ENCODE measurements at places on chromosomes 12 and 14. TPM values are rescaled to one million over a fixed set of nuclear protein-coding genes. Genes with fewer than 3 reads are reported as not detected.

GRCh38 chr12:21296348-21296747 lies 38.4 kb downstream of the SLCO1A2 start:
- H3K36me3 ChIP-seq: no peaks in the 10 kb centered on the region
- H3K27me3 ChIP-seq: no peaks in the 10 kb centered on the region
- H3K27ac ChIP-seq: no peak overlapping the region
- no peak overlapping the region for H3K4me3 ChIP-seq
- no peak for DNase-seq
- H3K4me1 ChIP-seq: no peaks in the 10 kb centered on the region

DNA sequence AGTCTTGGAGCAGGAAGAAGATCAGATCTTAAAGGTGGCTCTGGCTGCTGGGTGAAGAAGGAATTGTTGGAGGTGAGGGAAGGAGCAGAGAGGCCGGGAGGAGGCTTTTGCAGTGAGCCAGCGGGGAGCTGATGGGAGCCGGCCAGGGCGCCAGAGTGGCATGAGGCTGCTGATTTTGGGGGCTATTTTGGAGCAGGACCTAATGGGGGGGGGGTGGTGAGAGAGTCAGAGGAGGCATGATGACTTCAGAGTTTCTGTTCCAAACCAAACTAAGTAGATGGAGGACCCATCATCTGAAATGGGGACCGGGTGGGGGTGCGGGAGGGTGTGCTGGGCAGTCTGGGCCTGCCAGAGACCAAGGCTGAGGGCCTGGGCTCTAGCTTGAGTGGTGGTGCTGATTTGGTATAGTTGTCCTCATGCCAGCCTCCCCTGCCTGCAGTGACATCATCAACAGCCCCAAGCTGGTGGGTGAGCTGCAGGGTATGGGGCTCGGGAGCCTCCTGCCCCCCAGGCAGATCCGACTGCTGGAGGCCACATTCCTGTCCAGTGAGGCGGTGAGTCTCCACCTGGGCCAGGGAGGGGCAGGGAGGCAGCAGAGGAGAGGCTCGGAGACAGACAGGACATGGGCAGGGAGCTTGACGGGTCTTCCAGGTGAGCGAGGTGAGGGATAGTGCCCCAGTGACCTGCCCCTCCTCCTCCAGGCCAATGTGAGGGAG lies 6.2 kb downstream of the TNFAIP2 start:
- peaks cover 54% of the 10 kb centered on the region for H3K4me1 ChIP-seq
- DNase-seq: peak; percentile 81
- H3K27ac ChIP-seq: peak overlapping the region; percentile 73
- H3K27me3 ChIP-seq: no peaks in the 10 kb centered on the region

GRCh38 chr14:21258889-21259787 lies 10.1 kb downstream of the HNRNPC start:
- H3K27ac ChIP-seq: no peak overlapping the region
- no peaks in the 10 kb centered on the region for H3K27me3 ChIP-seq
- no peak for DNase-seq
- H3K4me3 ChIP-seq: no peak overlapping the region
- peaks cover 15% of the 10 kb centered on the region for H3K4me1 ChIP-seq

DNA sequence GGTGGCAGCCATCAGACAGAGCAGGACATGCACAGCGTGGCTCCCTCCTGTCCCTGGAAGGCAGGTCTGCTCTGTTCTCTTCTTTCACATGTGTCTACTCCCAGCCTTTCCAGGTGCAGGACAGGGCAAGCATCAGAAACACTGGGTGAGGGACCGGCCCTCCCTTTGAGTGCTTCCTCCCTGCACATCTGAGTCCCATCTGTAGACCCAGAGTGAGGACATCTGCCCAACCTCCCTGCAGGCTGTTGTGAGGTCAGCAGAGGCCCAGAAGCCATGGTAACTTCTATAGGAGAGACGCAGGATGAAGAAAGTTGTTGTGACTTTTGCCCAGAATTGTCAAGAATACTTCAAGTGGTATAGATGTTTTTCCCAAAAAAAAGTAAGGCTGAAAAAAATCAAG lies 282.7 kb downstream of the CACNA1C start:
- no peaks in the 10 kb centered on the region for H3K36me3 ChIP-seq
- H3K27ac ChIP-seq: peak overlapping the region; percentile 89
- no peak overlapping the region for H3K4me3 ChIP-seq
- H3K27me3 ChIP-seq: peaks cover 3% of the 10 kb centered on the region
- DNase-seq: no peak

GRCh38 chr12:99984271-99985128 lies at the start of gene ANKS1B:
Gene ANKS1B, minus strand, starts transcription at chr12:99984936. Its CDS starts 699 bp downstream, at chr12:99984237.
- peaks cover 59% of the 10 kb centered on the region for H3K27me3 ChIP-seq
- H3K4me3 ChIP-seq: peak within 1 kb of the TSS; percentile 73
- DNase-seq: peak; percentile 49
- no peak within 1 kb of the TSS for H3K27ac ChIP-seq

GRCh38 chr14:62053188-62053587 lies 291.0 kb downstream of the SNAPC1 start:
- H3K27ac ChIP-seq: no peak overlapping the region
- H3K4me3 ChIP-seq: no peak overlapping the region
- no peaks in the 10 kb centered on the region for H3K36me3 ChIP-seq
- no peaks in the 10 kb centered on the region for H3K27me3 ChIP-seq
- no peaks in the 10 kb centered on the region for H3K4me1 ChIP-seq

DNA sequence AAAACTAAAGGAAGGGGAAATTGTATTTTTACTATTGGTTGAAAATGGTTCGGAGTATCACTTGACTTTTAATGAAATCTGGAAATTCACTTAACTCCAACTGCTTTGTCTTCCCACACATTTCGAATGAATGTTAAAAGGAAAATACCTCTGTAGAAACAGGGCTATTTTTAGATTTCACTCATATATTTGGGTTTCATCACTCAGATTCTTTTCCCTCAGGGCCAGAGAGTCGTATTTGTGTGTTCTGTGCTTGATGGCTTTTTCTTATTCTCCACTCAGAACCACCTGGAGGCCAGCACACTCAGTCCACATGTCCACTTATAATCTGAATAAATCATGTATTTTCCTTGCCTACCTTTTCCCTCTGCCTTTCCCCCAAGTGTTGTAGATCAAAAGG lies 40.0 kb downstream of the DAAM1 start:
- no peaks in the 10 kb centered on the region for H3K36me3 ChIP-seq
- no peak overlapping the region for H3K4me3 ChIP-seq
- no peaks in the 10 kb centered on the region for H3K4me1 ChIP-seq

- DNase-seq: no peak
- H3K4me3 ChIP-seq: no peak overlapping the region
- peaks cover 36% of the 10 kb centered on the region for H3K27me3 ChIP-seq
- H3K4me1 ChIP-seq: no peaks in the 10 kb centered on the region
These were observed 72.9 kb upstream of the KRAS start for GRCh38 chr12:25323581-25323982.

DNA sequence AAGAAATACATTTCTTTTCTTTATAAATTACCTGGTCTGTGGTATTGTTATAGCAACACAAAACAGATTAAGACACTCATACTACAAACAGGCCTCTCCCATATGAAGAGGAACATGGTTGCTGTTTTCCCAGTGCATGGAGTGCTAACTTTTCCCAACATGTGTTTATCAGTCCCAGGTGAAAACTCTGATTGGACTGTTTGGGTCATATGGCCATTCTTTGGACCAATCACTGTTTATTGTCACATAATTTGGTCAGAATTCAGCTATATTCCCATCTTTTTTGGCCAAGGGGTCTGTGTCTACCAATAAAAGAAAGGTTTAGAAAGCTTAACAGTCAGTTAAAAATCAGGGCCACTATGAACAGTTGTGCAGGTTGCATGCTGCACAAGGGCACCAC lies 35.4 kb upstream of the CCDC60 start:
- H3K27ac ChIP-seq: no peak overlapping the region
- no peaks in the 10 kb centered on the region for H3K4me1 ChIP-seq
- H3K27me3 ChIP-seq: peaks cover 30% of the 10 kb centered on the region

DNA sequence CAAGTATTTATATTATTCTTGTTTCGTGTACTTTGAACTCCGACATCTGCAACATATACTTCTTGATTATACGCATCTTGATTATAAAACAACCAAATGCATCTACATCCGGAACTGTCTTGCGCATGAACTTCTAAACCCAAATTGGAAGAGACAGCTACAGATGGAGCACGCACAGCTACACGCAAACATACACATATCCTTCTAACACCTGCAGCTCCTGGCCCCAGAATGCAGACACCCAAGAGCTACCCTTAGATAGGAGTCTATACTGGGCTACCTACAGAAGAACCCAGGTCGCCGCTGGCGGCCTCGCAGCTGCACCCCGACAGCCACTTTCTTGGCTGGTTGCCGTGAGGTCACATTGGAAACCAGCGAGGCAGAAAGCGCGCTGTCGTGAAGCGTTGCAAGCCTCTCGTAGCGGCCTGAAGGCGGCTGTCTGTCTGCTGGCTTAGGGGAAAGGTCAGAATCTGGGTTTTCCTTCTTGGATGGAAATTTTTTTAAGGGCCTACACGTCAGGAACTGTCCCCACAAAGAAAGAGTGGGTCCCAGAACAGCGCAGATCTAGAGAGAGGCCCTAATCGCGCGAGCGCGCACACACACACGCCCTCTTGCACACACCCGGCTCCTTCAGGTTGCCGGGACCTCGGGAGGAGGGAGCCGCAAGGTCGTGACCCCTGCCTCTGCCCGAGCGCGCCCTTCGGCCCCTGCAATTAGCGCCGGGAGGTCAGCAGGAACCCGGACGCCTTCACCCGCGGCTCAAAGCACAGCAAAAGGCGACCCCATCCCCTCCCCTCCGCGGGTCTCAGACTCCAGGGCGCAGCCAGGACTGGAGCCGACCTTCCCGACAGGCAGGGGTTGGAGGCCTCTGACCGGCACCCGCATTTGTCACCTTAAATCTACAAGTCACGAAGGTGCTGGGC lies 17.0 kb downstream of the TBX3 start:
- peaks cover 75% of the 10 kb centered on the region for H3K4me1 ChIP-seq
- H3K4me3 ChIP-seq: peak overlapping the region; percentile 65
- no peaks in the 10 kb centered on the region for H3K27me3 ChIP-seq
- H3K36me3 ChIP-seq: no peaks in the 10 kb centered on the region

- H3K27ac ChIP-seq: 0 out of 2 replicates have a peak overlapping the region, but pooled peaks have one; percentile 6
- H3K4me1 ChIP-seq: peaks cover 23% of the 10 kb centered on the region
- H3K27me3 ChIP-seq: no peaks in the 10 kb centered on the region
These were observed 5.6 kb downstream of the RIC8B start for GRCh38 chr12:106780010-106780631.

DNA sequence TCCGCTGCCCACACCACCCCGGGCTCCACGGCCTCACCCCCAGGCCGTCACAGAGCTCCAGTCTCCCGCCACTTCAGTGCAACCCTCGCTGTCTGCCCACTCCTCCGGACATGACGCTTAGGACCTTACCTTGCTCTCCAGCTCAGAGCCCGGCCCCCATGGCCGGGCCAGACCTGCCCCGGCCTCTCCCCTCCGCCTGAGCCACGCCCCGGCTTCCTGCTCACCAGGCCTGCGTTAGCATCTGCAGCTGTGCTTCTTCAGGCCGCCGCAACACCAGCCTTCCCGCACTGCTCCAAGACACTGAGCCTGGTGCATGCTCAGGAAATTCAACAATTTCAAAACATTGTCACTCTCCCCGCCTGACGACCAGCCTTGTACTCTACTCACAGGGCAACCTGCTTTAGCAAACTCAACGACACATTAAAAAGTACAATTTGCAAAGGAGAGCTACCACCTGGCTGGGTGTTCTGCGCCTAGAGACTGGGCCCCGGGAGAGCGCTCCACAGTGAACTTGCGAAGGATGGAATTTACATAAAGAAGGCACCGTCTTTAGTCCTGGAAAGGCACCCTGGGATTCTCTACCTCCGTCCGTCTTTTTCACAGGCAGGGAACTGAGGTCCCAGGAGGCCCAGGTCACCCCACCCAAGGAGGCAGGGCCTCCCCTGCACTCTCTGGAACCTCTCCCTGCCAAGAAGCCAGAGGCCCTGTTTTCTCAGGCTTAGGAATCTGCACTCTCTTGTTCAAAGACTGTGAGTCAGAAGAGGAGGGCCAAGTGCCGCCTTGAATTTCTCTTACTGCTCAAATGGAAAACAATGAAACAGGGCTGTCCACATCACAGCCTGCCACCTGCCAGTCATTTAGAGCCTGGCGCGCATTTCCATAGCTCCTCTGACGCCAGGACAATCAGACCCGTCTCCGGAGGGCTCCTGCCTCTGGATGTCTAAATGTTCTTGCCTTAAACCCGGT lies 51.3 kb downstream of the STX2 start:
- no peaks in the 10 kb centered on the region for H3K4me1 ChIP-seq
- no peaks in the 10 kb centered on the region for H3K27me3 ChIP-seq
- no peaks in the 10 kb centered on the region for H3K36me3 ChIP-seq
- no peak overlapping the region for H3K4me3 ChIP-seq
- DNase-seq: no peak

- no peak overlapping the region for H3K27ac ChIP-seq
- H3K4me1 ChIP-seq: no peaks in the 10 kb centered on the region
- H3K27me3 ChIP-seq: peaks cover 15% of the 10 kb centered on the region
- H3K4me3 ChIP-seq: no peak overlapping the region
- no peak for DNase-seq
- no peaks in the 10 kb centered on the region for H3K36me3 ChIP-seq
These were observed 41.2 kb downstream of the TMEM132D start for GRCh38 chr12:129862561-129863175.

GRCh38 chr14:55398679-55399078 lies 13.0 kb downstream of the ATG14 start:
- no peak overlapping the region for H3K4me3 ChIP-seq
- DNase-seq: peak; percentile 99
- H3K4me1 ChIP-seq: peaks cover 23% of the 10 kb centered on the region
- no peaks in the 10 kb centered on the region for H3K27me3 ChIP-seq

Gene TMEM260
- 28.6 TPM for total RNA-seq

Gene GPD1
- total RNA-seq: 0.11 TPM

Gene C12orf60
- total RNA-seq: 0.47 TPM

Gene OTUB2
- total RNA-seq: 7.7 TPM

Gene DPF3
- 30.5 TPM for total RNA-seq
